AG10803 (cell line): ENCODE measurements at places on chromosomes 11 and 22.

- DNase-seq, result no peak
Observed at GRCh38 chr22:48101704-48102103, 1339.3 kb downstream of the TBC1D22A start.

DNA sequence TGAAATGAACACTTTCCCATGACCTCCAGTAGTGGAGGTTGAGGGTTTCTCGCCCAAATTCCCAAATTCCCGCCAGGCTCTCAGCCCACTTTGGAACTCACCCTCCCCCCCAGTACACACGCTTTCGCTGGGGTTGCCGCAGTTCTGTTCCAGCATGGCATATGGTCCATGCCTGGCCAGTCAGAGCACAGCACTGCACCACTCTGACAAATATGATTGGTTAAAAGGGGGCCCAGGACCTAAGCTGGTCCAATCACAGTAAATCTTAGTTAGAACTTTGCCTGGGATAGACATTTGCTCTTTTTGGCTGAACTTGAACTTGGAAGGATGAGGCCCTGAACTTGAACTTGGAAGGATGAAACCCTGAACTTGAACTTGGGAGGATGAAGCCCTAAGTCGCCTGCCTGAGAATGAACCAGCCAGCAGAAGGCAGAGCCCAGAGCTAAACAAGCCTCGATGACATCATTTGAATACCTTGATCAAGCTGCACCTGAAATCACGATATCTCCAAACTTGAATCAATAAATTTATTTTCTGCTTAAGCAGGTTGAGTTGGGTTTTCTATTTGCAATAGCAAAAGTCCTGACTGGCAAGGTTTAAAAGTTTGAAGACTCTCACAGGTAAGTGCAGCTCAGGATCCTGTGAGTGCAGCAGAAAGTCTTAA is 12.6 kb upstream of the SSTR3 start:
- no peak for DNase-seq

GRCh38 chr22:43272869-43273318 is 70.3 kb downstream of the SCUBE1 start:
- no peak for DNase-seq

- DNase-seq, result no peak
Observed at GRCh38 chr11:33040862-33041453, 1.6 kb downstream of the TCP11L1 start.

GRCh38 chr11:512761-513595 is 5.9 kb upstream of the RNH1 start:
- no peak for DNase-seq

DNA sequence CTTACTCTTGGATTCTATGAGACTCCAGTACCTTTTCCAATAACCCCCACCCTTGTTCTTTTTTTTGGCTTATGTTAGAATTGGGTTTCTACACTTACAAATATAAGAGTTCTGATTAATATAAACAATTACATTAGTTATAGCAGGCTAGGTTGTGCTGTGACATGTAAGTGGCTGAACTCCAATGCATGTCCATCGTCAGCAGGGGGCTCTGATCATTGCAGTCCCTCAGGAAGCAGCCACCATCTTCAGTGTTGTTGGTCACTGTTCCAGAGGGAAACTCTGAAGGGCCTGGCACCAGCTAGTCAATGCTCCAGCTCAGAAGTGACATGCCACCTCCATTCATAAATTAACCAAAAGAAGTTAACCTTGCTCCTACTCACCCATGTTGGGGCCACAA is 5.6 kb downstream of the LIPT2 start:
- DNase-seq, result no peak

- DNase-seq, result peak; percentile 93
Observed at GRCh38 chr11:13261591-13262061, 16.0 kb upstream of the BMAL1 start.

GRCh38 chr11:1161410-1162137 is 3.8 kb downstream of the MUC5AC start:
- DNase-seq, result no peak

- DNase-seq, result no peak
Observed at GRCh38 chr11:120703358-120704152, 192.0 kb downstream of the GRIK4 start.

DNA sequence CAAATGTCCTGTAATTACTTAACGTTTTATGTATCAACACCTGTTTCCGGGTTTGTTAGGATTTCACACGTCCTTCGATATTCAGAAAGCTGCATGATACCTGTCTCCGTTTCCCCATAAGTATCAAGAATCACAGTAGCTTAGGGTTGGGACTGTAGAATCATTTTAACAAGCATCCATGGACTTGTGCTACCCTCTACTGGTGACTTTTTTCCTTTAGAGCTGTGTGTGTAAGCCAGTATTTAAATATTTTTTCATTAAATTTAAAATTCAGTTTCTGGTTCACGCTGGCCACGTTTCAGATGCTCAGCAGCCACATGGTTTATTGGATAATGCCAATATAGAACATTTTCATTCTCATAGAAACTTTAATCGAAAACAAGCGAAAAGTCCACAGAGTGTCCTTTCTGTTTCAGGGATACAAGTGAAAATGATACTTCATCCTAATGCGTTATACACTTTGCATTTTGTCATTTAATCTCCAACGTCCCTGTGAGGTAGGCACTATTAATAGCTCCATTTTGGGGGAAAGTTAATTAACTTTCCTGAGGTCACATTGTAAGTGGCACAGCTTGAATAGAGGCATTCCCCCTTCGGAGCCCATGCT is 61.5 kb upstream of the SLC25A18 start:
- DNase-seq, result peak; percentile 65

GRCh38 chr11:131811383-131811782 is 441.0 kb downstream of the NTM start:
- no peak for DNase-seq

GRCh38 chr11:73961321-73961720 is 10.5 kb downstream of the DNAJB13 start:
- DNase-seq, result peak; percentile 61

DNA sequence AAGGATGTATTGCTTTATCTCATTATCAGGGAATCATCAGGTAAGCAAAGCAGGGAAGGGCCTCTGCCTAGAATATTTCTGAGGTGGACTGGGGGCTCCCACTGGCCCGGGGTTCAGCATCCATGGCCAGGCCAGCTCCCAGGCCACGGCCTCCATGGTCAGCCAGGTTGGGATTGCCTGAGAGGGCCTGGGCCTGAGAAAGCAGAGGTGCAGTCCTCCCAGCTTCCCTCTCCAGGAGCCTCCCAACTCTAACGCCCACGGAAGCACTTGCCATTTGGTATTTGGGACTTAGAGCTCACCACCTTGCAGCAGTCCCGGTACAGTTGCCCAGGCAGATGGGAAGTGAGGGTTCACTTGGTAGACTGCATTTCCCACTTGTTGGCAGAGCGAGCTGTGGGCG is 12.7 kb downstream of the DGAT2 start:
- no peak for DNase-seq

GRCh38 chr11:37858398-37858797 is 1260.4 kb upstream of the RAG2 start:
- DNase-seq, result no peak

- DNase-seq, result peak; percentile 67
Observed at GRCh38 chr11:126135235-126136176, 72.8 kb upstream of the CDON start.

DNA sequence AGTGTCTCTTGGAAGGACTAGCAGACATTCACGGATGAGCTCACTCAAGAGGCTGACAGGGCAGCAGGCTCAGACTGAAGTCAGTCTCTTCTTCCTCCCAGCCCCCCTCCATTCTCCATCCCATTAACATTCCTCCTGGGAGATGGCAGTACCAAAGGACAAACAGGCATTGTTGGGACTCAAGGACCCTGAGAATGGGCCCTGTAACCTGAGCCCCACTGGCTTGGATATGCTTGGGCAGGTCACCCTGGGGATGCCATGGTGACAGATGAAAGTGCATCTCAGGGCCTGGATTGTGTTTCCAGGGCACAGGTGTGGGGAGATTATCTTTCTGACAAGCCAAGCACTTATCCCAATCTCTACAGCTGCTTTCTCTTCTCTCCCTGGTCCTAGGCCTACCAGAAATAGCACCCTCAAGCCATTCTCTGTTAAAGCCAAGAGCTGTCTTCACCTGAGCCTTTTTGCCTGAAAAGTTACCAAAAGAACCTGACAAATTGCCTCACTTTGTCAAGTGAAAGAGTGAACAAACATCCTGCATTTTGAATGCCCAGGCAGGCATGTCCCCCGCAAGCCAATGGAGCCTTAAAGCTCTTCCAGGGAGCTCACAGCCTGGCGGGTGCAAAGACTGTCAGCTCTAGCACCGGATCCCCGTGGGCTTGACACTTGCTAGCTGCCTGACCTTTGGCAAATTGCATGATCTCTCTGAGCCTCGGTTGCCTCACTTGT is 366.0 kb upstream of the NARS2 start:
- DNase-seq, result no peak

GRCh38 chr22:18954990-18955571 is 19.0 kb upstream of the PRODH start:
- no peak for DNase-seq

- peak; percentile 88 for DNase-seq
Observed at GRCh38 chr11:11998091-11998781, 10.2 kb downstream of the DKK3 start.

GRCh38 chr11:9576701-9577381 is 3.4 kb downstream of the WEE1 start:
- no peak for DNase-seq

DNA sequence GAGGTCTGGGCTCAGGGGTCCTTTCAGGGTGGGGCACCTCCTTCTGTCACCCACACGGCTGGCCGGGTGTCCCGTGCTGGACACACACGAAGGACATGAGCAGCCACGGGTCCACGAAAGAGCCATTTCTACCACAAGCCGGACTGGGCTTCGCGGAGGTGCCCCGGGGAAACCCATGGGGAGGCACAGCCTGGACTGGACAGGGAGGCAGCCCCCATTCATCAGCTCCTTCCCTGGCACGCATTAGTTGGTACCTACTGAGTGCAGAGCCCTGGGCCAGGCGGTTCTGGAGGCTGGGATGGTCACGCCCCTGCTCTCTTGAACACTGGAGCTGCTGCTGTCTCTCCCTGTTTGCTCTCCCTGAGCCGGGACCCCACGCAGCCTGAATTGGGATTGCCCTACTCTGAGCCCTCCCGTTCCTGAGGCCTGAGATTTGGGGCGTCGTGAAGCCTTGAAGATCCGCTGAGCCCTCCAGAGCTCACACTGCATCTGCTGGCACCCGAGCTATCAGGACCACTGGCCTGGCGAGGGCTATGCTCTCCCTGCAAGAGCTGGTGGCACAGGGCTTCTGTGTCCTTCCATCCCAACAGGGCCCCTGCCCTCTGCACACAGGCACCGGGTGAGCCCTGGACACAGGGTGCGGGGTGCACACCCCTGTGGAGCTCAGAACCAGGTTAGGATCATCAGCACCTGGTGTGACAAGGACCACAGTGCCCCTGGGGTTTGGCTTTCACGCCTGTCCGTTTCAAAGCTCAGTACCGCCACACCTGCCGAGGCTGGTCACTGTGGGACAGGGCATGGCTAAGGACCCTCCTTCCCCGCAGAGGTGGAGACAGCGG is 84.6 kb downstream of the MYEOV start:
- DNase-seq, result no peak

DNA sequence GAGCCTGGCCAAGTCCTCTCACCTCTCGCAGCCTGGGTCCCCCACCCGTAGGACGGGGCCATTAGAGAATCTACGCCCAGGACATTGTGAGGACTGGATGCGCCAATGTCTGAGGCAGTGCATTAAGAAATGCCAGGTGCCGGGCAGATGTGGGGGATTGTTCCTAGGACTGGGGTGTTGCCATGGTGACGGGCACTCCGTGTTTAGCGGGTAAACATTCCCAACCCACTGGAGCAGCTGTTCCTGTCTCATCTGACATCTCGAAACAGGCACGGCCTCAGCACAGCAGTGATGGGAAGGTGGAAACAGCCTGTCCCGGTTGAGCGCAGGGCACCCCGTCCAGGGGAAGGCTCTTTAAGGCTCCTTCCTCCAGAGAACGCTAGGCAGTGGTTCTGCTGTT is 99.6 kb upstream of the RTL6 start:
- DNase-seq, result peak; percentile 84

DNA sequence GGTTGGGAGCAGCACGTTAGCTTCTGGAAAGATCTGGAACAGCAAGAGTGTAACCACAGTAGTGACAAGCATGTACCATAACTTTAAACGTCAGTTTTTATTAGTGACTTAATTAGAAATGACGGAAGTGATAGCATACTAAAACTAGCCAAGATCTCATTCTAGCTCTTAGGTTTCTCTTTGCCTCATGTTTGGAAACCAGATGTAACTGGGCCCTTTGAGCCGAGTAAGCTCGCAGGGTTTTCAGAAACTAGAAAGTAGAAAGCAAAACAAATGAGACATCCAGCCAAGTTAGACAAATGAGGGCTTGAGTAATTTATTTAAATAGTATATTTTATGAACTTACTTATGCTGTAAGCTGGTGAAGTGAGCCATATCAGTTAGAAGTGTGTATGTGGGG is 40.2 kb upstream of the SLC5A12 start:
- DNase-seq, result no peak

DNA sequence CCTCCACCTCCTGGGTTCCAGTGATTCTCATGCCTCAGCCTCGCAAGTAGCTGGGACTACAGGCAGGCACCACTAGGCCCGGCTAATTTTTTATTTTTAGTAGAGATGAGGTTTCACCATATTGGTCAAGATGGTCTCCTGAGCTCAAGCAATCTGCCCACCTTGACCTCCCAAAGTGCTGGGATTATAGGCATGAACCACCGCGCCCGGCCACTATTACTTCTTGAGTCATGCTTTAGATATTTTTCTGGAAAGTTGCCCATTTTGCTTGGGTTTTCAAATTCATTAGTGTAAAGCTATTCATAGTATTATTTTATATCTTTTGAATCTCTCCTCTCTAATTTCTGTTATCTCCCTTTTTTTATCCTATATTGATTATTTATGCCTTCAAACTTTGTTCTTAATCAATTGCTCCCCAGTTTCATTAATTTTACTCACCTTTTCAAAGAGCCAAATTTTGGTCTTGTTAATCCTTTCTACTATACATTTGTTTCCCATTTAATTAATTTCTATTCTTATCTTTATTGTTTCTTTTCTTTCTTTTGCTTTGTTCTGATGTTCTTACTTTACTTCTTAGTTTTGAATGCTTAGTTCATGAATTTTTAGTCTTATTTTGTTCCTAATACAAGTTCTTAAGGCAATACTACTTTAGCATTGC is 10.3 kb upstream of the RAC2 start:
- DNase-seq, result peak; percentile 51

DNA sequence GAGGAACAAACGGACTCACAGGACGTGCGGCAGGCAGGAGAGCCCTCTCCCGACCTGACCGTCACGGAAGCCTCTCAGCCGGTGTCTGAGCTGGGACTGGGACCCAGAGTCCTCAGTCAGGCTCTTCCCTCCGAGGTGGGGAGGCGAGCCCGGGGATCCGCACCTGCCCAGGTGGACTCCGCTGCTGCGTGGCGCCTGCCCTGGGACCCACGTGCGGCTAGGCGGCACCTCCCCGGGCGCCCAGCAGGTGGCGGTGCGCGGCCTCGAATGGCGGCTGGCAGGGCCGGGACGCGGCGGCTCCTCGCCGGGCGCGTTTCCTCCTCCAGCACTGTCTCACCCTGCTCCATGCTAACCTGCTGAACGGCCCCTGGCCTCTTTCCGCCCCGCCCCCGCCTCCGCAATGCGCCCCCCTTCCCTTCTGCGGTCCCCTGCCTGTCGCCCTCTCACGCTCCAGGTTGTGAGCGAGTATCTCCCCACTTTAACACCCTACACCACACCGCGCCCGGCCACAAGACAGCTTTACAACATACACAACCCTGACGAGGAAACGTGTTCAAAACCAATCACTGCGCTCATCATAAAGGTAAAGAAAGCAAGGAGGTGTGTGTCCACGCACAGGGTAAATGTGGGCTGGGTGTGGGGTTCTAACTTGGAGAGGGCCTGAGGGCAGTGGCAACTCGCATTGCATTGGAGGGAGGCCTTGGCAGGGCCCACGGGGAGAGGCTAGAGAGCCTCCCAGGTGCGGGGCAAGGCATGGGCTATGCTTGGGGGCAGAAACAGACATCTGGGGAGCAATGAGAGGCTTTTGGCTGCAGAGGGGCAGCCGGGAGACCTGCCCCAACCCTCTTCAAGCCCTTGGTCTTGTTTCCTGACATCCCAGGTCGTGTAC is 25.9 kb upstream of the ATXN10 start:
- DNase-seq, result peak; percentile 34
